ENCODE measurements at places on chromosomes 2 and 18.

- no peak for DNase-seq
Observed at GRCh38 chr18:59927246-59927825, 27.5 kb downstream of the PMAIP1 start.

- no peak for DNase-seq
Observed at GRCh38 chr2:229446350-229446749, 175.3 kb upstream of the PID1 start.

DNA sequence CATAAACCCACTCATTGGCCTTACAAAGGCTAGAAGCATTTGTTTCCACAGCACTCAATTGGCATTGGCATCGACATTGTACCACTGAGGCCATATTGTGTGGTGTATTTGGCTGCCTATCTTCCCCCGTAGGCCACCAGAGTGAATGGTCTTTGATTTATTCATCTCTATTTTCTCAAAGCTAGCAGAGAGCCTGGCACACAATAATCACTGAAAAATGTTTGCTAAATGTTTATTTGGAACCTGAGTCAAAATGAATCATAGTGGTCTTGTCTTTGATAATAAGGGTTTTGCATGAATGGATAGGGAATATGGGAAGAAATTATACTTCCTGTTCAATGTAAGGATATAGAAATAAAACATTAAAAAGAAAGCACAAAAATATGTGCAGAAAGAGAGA, 107.3 kb upstream of the SLC8A1 start:
- DNase-seq, result no peak

- no peak for DNase-seq
Observed at GRCh38 chr2:183214680-183215079, 90.4 kb downstream of the NUP35 start.

DNA sequence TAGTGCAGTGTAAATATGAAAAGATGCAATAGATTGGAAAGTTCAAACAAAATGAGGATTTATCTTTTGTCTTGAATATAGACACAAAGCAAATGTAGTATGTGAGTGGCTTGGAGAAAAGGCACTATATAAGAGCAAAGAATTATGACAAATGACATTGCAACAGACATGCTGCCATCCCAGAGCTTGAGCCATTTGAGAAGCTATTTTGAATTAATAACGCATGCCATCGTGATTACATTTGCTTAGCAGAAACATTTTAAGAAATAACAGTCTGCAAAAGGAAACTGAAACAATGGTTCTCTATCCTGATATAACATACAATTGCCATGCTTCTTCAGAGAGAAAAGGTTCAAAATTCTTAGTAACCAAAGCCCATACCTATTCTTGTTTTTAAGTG, 677.1 kb downstream of the ZEB2 start:
- DNase-seq, result no peak

- DNase-seq, result no peak
Observed at GRCh38 chr2:171210864-171211431, 50.3 kb upstream of the TLK1 start.

- DNase-seq, result no peak
Observed at GRCh38 chr18:64474773-64475172, 325.9 kb upstream of the LINC00305 start.

DNA sequence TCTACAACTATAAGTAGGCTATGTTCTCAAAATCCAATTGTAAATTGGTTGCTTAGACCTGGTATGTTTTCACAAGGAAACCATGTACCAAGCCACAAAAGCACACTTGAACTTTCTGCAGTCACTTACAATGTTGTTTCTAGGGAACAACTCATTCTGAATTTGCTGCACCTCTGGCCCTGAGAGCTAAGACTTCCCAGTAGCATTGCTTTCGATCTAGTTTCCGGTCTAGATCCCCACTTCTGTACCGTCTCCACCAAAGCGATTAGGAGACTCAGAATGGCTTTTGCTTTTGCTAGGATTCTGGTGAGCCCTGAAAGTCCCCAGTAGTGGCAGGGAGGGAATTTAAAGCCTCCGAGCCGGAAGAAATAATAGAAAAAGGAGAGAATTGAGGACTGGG, 313.0 kb downstream of the ARHGAP15 start:
- no peak for DNase-seq
